ENCODE measurements at places on chromosomes 4 and X.

DNA sequence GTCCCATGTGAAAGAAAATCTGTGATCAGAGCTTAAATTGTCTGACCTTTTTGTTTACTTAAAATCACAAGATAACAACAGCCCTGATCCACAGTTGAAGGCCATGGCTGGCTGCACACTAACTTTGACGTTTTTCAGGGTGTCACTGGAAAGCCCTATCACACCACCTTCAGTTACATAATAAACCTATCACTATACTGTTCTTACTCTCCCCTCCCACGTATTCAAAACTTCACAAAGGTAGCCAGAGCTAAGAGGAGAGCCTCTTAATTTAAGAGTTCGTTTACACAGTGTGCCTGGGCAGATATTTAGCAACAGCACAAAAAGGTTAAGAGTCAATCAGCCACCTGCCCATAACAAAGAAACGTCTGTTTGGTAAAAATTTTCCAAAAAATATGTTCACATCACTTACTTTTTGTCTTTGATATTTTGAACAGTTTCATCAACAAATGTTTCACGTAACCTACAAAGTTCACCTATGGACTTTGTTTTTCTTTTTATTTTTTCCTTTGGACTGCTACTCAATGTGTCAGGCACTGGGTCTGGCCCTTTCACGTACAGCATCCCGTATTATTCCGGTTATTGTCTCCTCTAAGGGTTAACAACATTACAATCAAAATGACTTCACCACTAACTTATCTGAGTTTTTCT is 25.0 kb downstream of the RFC1 start:
- no peak for DNase-seq

DNA sequence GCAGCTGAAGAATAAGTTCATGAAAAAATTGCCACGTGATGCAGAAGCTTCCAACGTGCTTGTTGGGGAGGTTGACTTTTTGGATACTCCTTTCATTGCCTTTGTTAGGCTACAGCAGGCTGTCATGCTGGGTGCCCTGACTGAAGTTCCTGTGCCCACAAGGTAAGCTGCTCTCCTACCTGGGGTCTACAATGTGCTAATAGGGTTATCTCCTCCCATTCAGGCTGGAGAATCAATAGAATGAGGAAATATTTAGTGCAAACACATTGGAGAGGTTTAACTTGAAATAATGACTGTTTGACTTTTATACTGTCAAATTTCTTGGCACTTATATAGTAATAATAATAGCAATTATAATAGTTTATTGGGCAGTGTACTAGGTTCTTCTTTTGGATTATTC is 101.8 kb downstream of the SLC4A4 start:
- no peak for DNase-seq

DNA sequence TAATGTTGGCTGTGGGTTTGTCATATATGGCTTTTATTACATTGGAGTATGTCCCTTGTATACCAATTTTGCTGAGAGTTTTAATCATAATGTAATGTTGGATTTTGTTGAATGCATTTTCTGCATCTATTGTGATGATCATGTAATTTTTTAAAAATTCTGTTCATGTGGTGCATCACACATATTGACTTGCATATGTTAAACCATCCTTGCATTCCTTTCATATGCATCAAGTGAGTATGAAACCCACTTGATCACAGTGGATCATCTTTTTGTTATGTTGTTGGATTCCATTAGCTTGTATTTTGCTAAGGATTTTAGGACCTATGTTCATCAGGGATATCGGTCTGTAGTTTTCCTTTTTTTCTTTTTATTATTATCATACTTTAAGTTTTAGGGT is 12.1 kb downstream of the HEPH start:
- no peak for DNase-seq

GRCh38 chr4:93825551-93826216 is 2.9 kb upstream of the ATOH1 start:
- no peak for DNase-seq

- no peak for DNase-seq
Observed at GRCh38 chr4:142960126-142960525, 114.0 kb upstream of the INPP4B start.

DNA sequence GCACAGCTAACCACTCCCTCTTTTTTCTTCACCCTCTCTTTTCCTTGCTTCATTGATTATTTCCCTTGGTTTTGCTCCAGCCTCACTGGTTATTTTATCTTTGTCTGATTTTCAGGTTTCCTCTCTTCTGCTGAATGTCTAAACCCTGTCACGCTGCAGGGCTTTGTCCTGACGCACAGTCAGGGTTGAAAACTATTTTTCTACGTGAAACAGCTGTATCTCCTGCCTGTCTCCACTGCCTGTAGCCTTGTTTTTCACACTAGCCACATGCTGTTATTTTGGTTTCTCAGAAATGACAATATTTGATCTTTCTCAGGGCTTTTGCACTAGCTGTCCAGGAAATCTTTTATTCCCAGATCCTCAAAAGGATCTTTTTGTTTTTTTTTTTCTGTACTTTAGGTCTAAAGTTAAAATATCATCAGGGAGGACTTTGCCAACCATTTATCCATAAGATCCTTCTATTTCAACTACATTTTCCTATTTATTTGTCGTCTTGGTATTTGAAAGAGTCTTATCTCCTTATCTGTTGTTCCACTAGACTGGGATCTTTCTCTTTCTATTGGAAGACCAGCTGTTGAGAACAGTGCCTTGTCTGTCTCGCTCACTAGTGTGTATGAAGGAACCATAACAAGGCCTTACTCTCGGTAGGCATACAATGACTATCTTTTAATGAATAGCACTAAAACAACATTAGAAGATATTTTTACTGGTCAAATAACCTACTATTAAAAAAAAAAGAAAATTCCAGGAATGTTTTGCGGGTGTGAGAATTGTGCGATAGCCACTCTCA is 164.3 kb downstream of the PDHA2 start:
- no peak for DNase-seq

GRCh38 chr4:15690020-15690809 is 8.6 kb downstream of the FAM200B start:
- no peak for DNase-seq

GRCh38 chr4:137635108-137635507 is 102.8 kb upstream of the PCDH18 start:
- no peak for DNase-seq

- DNase-seq = no peak
Observed at GRCh38 chrX:118596390-118596789, 100.8 kb downstream of the DOCK11 start.

- no peak for DNase-seq
Observed at GRCh38 chrX:10787264-10787663, 166.9 kb upstream of the MID1 start.

GRCh38 chr4:142846729-142847596 is 862 bp upstream of the INPP4B start:
- DNase-seq = peak; percentile 62

DNA sequence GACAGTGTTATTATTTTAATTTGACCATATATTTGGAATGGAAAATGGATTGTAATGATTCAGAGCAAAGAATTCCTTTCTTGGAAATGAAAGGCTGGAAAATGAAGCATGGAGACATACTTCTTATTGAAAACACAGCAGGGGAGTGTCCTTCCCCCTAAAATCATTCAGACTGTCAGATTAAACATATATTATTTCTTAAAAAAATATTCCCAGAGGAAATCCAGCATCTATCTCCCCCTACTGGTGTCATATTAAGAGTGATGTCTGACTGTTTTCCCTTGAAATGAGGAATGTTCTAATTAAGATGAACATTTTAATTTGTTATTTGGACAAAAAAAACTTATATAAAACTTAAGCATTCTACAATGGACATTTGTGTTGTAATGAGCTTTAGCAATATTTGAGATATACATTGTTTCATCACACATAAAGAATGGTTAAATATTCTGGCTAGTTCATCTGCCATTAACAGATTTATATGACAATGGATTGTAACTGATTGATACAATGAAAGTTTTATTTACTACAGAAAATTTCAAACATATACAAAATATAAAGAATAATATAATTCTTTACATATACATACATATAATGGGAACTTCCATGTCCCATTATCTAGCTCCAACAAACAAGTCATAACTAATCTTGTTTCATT is 264.6 kb downstream of the SPRY1 start:
- DNase-seq = peak; percentile 16

GRCh38 chr4:85824166-85824945 is 349.4 kb downstream of the ARHGAP24 start:
- DNase-seq = no peak

- no peak for DNase-seq
Observed at GRCh38 chr4:74624351-74625151, 169.8 kb downstream of the BTC start.

DNA sequence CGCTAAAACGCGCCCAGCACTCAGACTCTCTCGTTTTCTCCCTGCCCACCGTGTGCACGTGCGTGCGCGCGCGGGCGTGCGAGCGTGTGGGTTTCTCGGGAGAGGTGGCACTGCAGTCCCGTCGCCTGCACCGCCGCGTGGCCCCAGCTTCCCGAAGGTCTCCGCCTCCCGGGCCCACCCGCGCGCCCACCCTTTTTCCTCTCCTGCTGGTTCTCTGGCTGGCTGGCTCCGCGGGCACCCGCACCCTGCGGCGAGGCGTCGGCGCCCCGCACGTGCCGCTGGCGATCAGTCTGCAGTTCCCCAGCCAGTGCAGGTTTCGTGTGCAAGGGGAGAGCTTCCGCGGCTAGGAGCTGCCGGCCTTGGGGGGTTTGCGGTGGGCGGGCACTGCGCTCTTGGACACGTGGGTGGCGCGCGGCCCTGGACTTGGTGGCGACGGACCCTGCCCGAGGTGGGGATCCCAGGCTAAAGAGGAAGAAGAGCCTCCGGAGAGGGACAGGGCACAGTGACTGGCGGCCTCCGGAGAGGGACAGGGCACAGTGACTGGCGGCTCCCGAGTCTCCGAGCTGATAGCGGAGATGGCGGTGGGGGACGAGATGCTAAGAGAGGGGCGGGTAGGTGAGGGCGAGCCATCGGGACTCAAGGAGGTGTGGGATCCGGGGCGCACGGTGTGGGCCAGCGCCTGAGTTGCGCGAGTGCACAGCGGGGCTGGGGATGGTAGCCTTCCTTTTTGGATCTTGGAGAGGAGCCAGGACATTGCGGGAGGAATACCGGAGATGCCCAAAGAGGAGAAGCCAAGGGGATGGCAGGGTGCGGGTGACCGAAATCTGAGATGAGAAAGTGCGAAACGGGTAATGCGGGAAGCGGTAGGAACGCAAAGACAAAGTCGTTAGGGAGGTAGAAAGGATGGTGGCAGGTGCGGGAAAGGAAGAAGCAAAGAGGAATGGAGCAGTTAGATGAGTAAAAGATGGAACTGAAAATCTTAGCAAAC is at the start of gene FAM184B:
Gene FAM184B (minus strand): TSS at position 322 of the 988 bp plus-strand sequence. CDS start 322 bp downstream, outside the sequence.
- DNase-seq = peak; percentile 50

GRCh38 chrX:144275843-144276242 is 392.0 kb downstream of the UBE2NL start:
- no peak for DNase-seq

DNA sequence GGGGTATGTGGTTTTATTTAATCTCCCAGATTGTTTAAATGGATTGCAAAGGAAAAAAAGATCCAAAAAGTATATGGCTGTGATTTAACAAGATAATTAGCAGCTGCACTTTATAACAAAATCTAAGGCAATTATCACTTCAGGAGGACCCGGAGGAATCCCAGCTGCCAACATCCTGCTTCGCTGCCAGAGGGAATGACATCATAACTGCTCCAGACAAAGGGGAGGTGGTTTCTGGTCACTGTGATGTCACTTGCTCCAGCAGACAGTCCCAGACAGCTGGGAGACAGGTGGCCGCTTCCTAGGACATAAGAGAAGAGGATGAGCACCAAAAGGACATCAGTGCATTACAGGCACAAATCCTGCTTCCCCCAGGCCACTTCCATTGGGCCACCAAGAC is 371.0 kb downstream of the BCOR start:
- no peak for DNase-seq

GRCh38 chrX:51420610-51421009 is 75.8 kb downstream of the NUDT11 start:
- DNase-seq = peak; percentile 3

DNA sequence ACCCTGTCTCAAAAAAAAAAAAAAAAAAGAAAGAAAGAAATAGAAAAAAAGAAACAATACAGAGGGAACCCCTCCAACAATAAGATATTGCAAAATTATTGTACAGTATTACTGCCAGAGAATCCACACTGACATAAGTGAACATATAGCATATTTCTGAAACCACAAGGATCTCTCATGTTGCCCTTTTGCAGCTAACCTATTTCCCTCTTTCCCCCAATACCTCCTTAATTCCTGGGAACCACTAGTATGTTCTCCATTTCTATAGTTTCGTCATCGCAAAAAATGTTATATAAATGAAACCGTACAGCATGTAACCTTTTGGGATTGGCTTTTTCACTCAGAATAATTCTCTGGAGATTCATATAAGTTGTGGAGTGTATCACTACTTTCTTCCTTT is 20.0 kb upstream of the BMP2K start:
- DNase-seq = no peak

DNA sequence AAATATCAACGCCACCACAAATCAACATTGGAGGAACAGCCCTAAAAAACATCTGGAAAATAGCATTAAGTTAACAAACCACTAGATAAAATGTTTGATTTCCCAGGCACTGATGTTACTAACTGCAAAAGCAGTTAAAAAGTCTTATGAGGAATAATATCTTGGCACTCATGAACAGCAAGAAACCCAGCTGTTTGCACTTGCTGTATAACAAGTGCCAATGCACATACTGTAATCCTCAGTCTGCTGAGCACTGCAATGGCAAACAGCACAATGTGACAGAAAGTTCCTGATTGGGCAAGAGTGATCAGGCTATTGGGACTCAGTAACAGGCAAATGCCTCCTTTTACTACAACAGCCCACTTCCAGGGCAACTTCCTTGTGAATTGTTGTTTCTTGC is 20.8 kb upstream of the SEC24B start:
- no peak for DNase-seq

DNA sequence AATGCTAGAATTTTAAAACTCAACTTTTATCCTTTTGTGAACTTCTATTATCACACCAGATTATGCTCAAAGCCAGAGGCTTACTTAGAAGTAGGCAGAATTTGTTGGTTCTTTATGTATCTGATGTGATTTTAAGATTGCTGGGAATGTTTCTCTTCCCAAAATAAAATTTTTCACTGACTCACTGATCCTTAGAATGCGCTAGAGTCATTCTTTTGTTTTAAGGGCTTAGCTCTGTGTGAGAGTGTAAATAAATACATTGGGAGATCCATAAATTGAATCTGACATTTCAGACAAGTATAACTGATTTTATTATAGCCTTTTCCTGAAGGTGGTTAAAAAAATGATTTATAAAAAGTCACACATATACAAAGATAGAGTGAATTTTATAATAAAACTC is 101.3 kb downstream of the LARP1B start:
- no peak for DNase-seq

DNA sequence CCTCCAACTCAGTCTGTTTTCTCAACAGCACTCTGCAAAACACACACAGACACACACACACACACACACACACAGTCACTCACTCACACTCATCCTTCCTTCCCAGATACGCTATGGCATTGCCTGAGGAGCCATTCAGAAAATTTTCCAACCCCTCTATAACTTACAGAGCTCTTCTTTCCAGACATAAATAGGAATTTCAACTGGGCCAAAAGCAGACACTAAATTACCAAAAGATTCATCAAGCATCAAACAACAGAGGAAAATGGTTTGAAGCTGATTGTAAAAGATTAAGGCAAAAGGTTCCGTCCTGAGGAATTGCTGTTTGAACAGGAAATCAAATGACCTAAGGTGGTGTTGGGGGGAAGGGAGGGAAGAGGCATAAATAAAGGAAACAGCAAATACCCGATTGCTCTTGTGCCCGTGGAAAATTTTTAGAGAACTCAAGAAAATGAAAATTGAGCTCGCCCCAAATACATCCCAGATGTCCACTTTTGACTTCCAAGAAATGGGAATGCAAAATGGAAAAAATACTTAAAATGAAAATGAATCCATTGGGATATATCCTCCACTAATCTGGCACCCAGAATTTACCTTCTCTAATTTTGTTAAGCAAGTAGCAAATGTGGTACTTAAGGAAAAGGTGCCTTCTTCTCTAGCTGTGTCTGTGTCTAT is 183.6 kb downstream of the QDPR start:
- no peak for DNase-seq
